ENCODE measurements at places on chromosomes 16 and 17.

GRCh38 chr16:66844342-66845079 lies at the start of gene CA7:
CA7 (plus strand) TSS chr16:66844414; CDS start chr16:66844488, 74 bp downstream.
- no peak for DNase-seq

GRCh38 chr16:84312783-84313382 lies 18.2 kb downstream of the WFDC1 start:
- DNase-seq, result no peak

DNA sequence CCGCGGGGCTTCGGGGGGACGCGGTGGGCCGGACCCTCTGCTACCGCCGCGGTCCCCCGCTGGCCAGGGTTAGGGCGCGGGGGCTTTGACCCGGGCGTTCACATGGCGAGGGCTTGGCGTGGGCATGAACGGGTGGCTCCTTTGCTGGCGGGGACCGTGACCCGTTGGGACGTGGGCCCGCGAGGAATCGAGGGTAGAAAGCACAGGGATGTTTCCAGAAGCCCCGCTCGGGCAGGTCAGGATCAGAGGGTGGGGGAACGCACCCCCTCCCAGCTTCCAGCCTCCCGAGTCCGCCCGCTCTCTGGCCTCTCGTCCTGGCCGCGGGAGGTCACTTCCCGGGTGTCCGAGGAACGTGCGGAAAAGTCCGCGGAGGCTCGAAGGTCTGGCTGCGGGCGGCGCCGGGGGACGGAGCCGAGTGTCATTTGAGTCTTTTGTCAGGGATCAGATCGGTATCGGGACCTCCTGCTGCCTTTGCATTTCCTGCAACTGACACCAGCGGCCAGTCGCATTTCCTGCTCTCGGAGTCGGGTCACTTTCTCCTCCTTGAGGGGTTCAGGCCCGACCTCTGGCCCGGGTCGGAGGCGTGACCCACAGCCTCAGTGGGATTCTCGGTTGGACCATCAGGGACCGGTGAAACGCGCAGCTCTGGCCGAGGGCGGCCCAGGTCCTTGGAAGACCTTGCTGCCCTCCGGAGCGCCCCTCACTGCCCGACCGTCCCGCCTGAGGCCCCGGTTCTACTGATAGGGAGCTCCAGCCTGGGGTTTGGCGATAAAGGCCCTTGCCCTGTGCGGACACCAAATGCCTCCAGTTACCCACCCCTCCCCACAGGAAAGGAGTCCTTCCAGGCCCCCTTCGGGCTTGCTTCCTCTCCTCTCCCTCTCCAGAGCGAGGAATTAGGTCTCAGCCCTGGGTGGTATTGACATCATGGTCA lies 702 bp upstream of the WNT3 start:
- no peak for DNase-seq

DNA sequence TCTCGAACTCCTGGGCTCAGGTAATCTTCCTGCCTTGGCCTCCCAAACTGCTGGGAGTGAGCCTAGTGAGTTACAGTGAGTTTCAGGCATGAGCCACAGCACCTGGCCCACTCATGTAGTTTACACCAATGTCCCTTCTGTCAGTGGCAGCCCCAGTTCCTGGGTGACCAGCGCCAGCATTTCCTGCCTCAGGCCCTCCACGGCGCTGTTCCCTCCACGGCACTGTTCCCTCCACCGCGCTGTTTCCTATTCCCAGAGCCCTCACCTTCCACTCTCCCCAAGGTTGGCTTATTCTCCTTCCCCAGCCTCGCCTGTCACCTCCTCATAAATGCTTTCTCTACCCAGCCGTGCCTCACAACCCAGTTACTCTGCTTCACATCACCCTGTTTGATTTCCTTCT lies 32.6 kb downstream of the ITGAE start:
- no peak for DNase-seq

DNA sequence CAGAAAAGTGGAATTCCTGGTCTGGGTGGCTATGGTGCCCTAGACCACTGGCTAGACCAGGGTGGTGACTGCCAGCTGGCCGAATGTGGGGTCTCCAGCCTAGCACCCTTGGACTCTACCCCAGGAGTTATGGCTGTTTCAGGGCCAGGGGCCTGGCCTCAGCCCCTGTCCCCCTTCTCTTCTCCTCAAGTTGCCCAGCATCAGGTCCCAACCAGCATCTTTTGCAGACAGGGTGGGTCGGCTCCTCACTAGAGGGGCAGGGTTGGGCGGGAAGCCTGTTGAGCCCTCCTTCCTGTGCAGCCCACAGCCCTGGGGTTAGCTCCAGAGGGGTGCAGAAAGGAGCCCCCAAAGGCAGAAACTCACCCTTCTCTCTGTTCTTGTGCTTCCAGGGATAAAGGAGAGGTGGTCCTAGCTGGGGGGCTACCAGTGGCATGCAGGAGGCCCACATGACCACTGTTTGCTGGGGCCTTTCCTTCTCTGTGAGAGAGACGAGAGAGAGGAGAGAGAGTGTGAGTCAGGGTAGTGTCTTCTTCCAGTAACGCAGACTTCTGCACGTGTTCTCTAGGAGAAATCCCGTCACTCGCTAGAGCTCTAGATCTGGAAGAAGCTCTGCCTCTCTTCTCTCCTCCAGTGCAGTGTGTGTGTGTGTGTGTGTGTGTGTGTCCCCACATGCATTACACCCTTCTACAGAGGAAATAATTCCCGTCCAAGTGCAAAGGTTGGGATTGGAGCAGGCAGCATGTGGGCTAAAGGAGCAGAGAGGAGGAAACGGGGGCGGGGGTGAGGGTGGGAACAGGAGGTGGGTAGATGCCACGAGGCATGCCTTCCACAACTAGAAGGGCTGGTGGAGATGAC lies 209.4 kb downstream of the SEC14L1 start:
- DNase-seq, result no peak

GRCh38 chr17:17738901-17739300 lies 57.6 kb downstream of the RAI1 start:
- DNase-seq, result no peak

DNA sequence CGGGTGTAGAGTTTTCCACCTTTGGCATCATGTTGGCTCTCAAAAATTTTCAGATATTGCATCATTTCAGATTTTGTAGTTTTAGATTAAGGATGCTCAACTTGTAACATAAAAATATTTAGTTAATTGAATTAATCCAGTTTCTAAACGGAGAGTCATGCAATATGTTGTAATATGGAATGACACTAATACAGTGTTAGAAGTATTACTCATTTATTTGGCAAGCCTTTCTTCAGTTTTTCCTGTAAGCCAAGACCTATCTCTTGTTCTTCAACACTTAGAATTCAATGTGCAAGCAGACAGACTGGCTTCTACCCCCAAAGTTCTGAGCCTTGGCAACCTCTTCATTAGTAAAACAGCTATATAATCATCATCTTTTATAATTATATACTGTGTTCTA lies 985.0 kb upstream of the GOT2 start:
- DNase-seq, result no peak

- DNase-seq, result no peak
These were observed 7.7 kb downstream of the ASIC2 start for GRCh38 chr17:33285413-33285812.

- DNase-seq, result no peak
These were observed 53.2 kb upstream of the ZNF750 start for GRCh38 chr17:82892899-82893565.

DNA sequence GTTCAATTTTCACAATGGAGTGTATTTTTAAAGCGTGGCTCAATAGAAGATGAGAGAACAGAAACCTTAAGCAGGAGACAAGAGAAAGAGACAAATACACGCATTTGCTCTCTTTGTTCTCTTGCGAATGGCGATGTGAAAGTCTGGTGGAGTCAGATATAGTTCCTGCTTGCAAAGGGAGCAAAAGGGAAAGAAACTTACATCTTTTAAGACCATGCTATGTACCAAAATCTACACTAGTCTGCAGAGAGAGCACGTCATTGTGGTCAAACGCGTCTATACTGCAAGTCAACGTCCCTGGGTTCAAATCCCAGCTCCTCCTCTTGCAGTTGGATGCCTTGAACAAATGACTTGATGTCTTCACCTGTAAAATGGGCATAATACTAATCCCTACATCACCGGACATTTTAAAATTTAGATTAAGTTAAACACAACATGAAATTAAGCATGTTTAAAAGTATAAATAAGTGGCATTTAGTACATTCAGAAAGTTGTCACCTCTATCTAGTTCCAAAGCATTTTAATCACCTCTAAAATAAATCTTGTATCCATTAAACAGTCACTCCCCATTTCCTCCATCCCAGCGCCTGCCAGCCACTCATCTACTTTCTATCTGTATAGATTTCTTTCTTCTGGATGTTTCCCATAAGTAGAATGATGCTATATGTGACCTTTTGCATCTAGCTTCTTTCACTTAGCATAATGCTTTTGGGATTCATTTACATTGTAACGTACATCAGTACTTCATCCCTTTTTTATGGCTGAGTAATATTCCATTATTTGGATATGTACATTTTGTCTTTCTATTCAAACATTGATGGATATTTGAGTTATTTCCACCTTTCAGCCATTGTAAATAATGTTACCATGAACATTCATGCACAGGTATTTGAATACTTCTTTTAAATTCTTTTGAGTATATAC lies 406.9 kb downstream of the TMEM114 start:
- DNase-seq, result no peak

DNA sequence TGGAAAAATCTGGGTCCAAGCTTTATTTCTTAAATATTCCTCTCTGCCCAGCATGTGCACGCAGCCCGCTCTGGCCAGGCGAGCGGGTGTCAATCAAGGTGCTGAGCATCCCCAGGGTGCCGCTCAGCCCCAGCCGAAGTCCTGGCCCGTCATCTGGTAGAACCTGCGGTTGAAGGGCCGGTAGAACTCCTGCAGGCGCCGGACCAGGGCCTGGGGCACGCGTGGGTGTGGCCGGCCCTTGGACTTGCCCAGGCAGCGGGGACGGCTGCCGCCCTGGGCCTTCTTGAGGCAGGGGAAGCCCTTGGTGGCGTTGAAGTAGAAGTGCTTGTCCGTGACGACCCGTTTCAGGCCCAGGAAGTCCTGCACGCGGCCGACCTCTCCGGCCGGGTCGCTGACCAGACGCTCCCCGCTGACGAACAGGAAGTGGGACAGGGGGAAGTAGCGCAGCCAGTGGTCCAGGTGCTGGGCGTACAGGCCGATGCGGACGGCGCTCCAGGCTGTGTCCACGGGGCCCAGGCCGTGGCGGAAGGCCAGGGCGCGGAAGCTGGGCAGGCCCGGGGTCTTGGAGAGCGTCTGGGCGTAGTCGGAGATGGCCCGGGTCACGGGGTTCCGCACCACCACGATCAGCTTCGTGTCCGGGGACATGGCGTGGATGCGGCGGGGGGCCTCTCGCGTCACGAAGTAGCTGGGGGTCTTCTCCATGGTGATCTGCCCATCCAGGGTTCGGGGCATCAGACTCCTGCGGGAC lies 6.6 kb downstream of the HS3ST6 start:
- DNase-seq, result no peak

DNA sequence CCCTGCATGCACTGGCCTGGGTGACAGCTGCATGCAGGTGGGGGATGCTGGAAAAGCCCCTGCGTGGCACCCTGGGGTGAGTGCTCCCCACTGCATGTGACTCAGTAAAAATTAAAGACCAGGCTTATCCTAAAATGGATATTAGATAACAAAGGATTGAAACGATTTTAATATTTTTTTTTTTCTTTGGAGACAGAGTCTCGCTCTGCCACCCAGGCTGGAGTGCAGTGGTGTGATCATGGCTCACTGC lies 334.9 kb downstream of the C16orf95 start:
- DNase-seq, result no peak

DNA sequence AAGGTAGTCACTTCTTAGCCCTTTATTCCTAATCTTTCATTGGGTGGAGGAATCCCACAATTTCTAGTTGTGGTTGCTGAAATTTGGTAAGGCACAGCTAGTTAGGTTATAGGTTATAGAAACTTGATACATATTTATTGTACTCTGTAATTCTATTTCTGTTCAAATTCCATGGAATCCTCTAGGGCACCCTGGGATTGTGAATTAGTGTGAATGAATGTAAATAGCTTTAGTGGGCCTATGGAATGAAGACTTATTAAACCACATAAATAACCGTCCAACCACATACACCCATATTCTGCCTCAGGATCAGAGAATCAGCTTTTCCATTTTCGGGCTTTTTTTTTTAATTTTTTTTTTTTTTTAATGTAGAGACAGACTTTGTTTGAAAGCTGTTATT lies 9.2 kb downstream of the TANC2 start:
- no peak for DNase-seq

DNA sequence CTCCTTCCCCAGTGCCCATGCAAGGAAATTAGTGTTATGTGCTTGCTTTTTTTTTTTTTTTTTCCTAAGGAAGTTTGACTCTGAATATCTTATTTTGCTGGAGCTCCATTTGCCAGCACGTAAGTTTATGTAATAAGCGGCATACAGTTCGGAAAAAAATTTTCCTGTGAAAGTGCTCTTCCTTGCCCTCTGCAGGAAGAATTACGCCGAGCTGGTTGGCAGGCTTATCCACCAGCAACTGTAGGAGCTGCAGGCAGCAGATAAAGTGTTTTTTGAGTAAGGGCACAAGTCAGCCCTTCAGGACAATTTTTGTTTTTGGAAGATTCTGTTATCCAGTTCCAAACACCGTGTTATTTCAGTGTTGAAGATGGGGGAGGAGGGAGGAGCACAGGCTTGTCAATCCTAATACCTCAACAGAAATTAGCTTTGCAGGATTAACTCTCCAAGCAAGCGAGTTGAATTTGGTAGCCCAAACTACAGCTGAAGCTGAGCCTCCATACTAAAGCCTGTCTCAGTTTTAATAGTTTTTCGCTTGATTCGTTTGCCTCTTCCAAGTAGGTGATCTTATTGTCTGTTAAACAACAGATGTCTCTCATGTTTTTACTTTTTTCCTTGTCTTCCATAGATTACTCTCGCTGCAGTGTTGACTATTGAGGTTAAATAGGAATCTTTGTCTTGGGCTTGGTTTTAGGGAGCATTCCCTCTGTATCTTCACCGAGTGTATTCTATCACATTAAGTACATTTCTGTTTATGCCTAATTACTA lies 1.1 kb downstream of the SPECC1 start:
- no peak for DNase-seq

GRCh38 chr17:69884846-69885245 lies 190.2 kb upstream of the KCNJ16 start:
- DNase-seq, result no peak

- no peak for DNase-seq
These were observed 32.5 kb downstream of the UBE2O start for GRCh38 chr17:76420356-76421043.
